ENCODE measurements at places on chromosomes 2 and 18. TPM values are rescaled to one million over a fixed set of nuclear protein-coding genes. Genes with fewer than 3 reads are reported as not detected.

GRCh38 chr2:225064362-225064761 lies 22.1 kb upstream of the DOCK10 start:
- no peak for DNase-seq

- DNase-seq, result no peak
Measured at GRCh38 chr2:154507186-154507585, 191.3 kb upstream of the KCNJ3 start.

CEP76 gene
- polyA plus RNA-seq, result 12.7 TPM

- DNase-seq, result no peak
Measured at GRCh38 chr2:165776013-165776412, 18.0 kb downstream of the GALNT3 start.

CDKL4 gene
- 1.1 TPM for polyA plus RNA-seq

PGAP1 gene
- polyA plus RNA-seq, result 31.0 TPM

PAX8 gene
- polyA plus RNA-seq, result 4.9 TPM

- DNase-seq, result no peak
Measured at GRCh38 chr2:6826081-6826913, 39.4 kb downstream of the CMPK2 start.

- no peak for DNase-seq
Measured at GRCh38 chr2:128416806-128417205, 98.1 kb upstream of the HS6ST1 start.

GNAL gene
- 3.0 TPM for polyA plus RNA-seq

DNA sequence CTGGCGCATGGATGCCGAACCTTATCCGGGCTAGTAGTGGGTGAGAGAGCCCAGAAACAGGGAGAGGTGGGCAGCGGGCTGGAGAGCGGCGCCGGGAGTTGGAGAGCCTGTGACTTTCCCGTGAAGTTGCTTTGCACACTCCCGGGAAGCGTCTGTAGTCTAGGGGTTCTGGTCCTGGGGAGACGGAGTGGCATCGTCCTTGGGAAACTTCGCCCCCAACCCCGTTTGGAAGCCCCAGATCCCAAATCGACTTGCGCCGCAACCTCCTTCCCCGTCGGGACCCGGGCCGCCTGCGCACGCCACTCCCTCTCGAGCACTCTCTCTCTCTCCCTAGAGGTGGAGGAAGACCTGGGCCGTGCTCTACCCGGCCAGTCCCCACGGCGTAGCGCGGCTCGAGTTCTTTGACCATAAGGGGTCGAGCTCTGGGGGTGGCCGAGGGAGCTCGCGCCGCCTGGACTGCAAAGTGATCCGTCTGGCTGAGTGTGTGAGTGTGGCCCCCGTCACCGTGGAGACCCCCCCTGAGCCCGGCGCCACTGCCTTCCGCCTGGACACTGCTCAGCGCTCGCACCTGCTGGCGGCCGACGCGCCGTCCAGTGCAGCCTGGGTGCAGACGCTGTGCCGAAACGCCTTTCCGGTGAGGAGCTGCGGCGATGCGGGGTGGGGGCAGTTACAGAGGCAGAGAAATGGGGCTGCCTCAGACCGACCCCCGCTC lies 456 bp downstream of the DOK1 start:
- DNase-seq, result no peak

CD8B gene
- polyA plus RNA-seq, result 0.64 TPM

- no peak for DNase-seq
Measured at GRCh38 chr2:65527451-65528240, 95.2 kb upstream of the SPRED2 start.

- no peak for DNase-seq
Measured at GRCh38 chr2:19711470-19712372, 190.1 kb downstream of the TTC32 start.

DNA sequence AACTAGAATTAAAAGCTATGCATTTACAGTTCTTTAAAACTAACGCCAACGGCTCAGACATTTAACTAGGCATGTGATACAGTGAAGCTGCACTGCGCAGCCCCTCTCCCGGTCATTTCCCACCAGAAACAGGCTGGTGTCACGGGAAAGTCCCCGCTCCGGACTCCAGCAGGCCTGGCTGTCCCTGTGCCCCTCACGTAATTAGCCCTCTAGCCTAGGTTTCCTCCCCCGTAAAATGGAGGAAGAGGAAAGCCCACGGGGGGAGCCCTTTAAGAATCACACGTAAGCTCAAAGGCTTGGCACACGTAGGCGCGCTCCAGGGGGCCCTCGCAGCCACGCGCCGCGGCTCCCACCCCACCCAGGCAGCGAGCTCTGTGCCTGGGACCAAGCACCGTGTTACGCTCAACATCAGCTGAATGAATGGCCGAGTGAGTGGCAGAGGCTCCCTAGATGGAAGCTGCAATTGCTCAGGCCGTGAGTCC lies 48.0 kb downstream of the KCNIP3 start:
- no peak for DNase-seq

GRCh38 chr2:74488643-74489481 lies 6.0 kb downstream of the TTC31 start:
- DNase-seq, result peak; percentile 16

ANKMY1 gene
- 17.4 TPM for polyA plus RNA-seq

DNA sequence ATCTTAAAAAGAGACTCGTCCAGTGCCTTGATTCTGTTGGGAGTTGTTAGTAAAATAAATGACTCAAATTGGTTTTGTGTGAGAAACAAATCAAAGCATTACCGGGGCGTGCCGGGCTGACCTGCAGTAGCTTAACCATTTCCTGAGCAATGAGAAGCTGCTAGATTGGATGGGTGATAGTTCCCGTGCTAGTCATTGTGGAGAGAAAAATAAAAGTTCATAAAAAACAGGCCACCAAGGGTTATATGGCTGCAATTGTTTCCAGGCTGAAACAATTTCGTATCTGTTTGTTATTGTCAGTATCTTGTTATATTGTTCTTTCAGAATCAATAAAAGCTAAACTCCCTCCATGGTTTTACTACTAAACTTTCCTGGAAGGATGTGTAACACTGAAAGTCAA lies 314.4 kb downstream of the MTX2 start:
- no peak for DNase-seq

- no peak for DNase-seq
Measured at GRCh38 chr2:1156059-1156458, 205.4 kb downstream of the SNTG2 start.

DNA sequence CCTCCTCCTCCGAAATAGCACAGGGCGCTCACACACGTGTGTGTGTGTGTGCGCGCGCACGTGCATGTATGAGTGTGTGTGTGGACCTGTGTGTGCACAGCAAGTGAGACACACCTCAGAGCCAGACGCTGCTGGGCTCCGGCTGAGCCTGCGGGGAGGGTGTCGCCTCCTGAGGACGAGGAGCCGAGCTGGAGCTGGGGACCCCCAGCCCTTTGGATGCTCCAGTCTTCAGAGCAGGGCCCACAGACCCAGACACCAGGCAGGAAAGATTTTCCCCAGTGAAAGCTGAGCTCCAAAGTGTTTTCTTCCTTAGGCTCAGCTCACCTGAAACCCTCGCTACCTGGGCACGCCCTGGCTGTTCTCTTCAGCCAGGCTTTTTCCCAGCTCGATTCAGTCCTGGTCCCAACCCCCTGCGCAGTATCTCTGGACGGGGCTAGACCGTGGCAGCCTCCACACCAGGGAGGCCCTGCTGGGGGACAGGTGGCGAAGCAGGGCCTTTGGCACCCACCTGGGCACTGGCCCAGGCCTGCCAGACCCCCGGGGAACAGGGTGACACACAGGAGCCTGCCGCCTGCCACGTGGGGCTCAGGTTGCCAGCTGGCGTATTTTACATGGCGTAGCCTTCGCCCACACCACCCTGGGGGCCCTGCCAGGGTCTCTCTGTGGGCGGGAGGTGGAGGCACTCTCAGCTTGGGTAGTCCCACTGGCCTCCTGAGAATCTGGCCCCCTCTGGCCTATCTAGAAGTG lies 36.2 kb downstream of the PDIA6 start:
- DNase-seq, result no peak

- no peak for DNase-seq
Measured at GRCh38 chr2:29246383-29247300, 131.4 kb downstream of the CLIP4 start.

CCDC150 gene
- polyA plus RNA-seq, result 12.0 TPM

GRCh38 chr2:177646791-177647190 lies 254.2 kb downstream of the AGPS start:
- no peak for DNase-seq

OXER1 gene
- 8.6 TPM for polyA plus RNA-seq

IL1R2 gene
- polyA plus RNA-seq, result 0.52 TPM

DNA sequence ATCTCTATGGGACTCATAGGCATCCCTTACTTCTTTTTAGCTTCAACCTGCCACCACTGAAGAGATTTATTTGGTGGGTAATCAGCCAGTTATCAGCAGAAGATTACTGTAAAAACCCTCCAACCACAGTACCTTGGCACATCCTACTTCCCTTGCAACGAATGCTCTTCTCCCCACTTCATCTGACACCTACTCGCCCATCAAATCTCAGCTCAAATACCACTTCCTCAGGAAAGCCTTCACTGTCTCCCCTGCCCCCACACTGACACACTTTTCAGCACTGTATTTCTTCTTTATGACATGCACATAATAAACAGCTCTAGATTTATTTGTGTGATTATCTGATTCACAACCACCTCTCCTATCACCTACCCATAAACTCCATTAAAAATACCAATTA lies 3.1 kb downstream of the KDSR start:
- no peak for DNase-seq

ARHGAP15 gene
- 35.3 TPM for polyA plus RNA-seq

DNA sequence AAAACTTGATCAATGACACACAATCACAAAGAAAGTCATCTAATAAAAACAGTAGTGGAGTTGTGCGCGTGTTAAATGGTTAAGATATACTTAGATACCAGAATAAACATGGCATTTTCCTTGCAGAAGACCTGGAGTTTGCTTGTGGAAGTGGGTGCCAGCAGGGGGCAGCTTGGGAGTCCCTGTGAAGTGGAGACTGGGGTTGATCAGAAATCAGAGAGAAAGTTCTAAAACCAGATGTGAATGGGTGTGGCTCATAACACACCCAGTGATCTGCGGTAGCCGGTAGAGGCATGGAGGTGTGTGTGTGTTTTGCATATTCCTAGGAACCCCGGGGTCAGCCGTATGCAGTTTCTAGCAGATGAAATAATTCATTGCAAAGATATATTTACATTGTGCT lies 300.1 kb upstream of the TRIB2 start:
- DNase-seq, result peak; percentile 37

- peak; percentile 21 for DNase-seq
Measured at GRCh38 chr2:152925547-152926448, 207.4 kb downstream of the ARL6IP6 start.

DNA sequence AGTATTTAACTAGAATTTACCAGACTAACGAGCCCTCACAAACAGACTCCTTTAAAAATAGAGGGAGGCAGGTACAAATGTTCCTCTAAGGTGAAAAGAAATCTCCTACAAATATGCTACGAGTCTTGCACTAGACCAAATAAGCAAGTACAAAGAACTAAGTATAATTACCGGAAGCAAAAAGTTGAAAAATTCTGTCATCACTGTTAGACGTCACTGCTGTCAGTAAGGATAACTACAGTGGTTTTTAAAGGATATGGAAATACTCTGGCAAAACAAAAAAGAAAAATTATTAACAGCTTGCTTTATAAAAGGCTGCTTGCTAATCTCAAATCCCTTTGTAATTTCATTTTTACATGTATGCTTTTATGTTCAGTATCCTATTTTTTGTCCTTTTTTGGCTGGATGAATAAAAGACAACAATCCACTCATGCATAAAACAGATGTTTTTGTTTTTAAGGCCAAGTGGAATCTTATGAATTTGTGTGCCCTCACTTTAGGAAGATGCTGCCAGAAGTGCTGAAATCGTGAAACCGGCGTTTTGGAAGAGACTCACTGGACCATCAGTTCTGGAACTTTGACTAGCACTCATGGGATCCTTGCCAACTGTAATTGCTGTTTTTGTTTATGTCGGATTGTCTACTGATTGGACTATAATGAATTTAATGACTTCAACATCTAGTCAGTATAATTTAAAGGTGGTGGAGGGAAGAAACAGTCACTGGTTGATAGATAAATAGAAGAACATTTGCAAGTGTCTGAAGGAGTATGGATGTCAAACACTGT lies 6.7 kb downstream of the ZNF521 start:
- no peak for DNase-seq

SCYGR4 gene
- polyA plus RNA-seq, result 0.17 TPM

GRCh38 chr18:62196079-62196478 lies 9.0 kb downstream of the RELCH start:
- DNase-seq, result no peak

DNA sequence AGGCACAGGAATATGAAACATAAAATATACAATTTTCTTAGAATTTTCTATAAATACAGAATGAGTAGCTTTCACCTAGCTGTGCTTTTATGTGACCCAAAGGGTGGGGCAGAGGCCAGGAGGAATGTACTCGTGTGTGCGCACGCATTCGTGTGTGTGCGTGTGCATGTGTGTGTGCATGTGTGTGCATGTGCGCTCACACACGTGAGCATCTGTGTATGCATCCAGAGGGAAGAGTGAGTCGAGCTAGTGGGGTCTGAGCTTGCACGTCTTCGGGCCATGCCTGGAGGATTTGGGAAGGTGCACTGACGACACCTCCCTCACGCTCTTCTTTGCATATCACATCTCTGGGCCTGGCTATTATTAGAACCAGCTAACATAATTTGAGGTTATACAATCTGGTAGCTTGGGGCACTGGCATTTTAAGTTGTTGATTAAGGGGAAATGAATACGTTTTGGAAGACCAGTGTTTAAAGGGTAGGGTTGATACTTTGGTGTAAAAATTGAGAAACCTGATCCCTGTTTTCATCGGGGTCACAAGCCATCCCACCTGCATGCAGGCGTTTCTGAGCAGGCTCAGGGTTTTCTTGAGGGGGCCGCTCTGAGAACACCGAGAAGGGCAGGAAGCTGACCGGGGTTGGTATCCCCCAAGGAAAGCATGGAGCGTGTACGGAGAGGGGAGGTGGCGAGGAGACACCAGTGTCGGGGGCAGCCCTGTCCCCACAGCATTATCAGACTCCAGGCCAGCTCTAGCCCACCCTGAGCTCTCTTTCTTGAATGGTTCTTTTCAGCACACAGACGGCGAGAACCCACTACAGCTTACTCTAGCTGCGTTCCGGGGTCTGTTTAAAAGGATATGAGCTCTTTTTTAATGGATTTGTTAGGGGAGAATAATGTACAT lies 85.3 kb downstream of the LRRFIP1 start:
- DNase-seq, result no peak

ASB18 gene
- polyA plus RNA-seq, result not detected

- DNase-seq, result no peak
Measured at GRCh38 chr2:146709004-146709403, 1135.8 kb upstream of the ACVR2A start.

- DNase-seq, result no peak
Measured at GRCh38 chr2:142694282-142694681, 183.2 kb upstream of the KYNU start.

MAL gene
- 1.4 TPM for polyA plus RNA-seq

Measured in left lung (tissue), 14 donors.